Fibroblast of skin of back (primary cell): ENCODE measurements at places on chromosomes 12 and 14.
A peak's percentile ranks its signal among the peaks of the same experiment; 100 is the strongest.

DNA sequence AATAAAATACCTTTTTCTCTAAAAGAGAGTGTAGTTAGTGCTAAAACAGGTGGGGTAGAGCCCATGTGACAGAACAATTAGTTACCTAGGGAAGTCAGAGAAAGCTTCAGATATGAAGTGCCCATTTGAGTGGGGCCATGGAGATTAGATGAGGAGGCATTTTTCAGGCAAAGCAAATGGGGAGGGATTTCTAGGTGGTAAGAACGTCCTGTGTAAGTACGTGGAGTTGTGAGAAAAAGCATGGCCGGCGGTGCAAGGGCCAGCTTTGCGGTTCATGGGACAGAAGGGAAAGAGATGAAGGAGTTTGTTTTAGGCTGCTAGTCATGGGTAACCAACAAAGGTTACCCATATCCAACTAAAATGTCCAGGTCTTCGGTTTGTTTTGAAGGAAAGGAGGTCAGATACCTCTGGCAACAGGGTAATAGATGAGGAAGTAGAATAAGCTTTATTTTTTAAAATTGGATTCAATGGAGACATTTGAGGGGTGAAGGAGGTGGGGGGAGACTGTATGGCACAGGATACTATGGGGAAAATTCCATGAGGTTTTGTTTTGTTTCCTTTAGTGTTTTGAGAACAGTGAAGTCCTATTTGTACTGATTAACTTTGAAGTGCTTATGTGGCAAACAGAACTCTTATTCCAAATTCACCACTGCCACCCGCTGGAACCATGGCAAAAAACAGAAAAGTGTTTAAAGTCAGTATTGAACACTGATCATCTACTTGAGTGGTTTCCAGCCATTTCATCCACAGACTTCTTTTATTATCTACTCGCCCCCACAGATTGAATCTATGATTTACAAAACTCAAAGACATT is 10.0 kb upstream of the SNRPF start:
- DNase-seq: peak; percentile 46

- DNase-seq: peak; percentile 18
These were observed 80.6 kb upstream of the TMEM233 start for GRCh38 chr12:119512772-119513497.

- no peak for DNase-seq
These were observed 915.6 kb upstream of the LRFN5 start for GRCh38 chr14:40691066-40691465.

DNA sequence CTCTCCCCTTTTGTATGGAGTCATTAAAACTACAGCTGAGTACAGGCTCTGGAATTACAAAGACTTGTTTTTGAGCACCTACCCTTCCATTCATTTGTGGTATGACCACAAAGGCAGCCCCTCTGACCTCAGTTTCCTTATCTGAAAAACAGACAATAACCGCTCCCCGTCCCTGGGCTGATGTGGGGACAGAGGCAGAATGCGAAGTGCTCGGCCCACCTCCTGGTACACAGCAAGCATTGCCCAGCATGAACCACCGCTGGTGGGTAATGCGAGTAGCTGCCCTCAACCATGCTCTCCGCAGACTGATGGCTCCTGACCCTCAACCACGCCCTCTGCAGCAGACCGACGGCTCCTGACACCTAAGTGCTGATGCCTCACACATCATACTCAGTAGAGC is 22.4 kb downstream of the P2RX2 start:
- DNase-seq: no peak

DNA sequence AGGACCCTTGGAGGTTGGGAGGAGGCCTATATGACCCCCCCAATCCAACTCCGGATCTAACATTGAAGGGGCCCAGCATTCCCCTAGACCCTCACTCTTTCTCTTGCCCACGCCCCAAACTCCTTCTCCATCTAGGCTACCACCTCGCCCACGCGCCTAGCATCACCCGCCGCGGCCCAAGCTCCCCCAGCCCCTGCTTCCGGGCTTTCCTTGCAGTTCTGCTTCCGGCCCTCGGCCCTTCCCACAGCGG is 445 bp downstream of the CERS5 start:
- DNase-seq: no peak

GRCh38 chr14:95088665-95089064 is 68.7 kb downstream of the DICER1 start:
- no peak for DNase-seq

DNA sequence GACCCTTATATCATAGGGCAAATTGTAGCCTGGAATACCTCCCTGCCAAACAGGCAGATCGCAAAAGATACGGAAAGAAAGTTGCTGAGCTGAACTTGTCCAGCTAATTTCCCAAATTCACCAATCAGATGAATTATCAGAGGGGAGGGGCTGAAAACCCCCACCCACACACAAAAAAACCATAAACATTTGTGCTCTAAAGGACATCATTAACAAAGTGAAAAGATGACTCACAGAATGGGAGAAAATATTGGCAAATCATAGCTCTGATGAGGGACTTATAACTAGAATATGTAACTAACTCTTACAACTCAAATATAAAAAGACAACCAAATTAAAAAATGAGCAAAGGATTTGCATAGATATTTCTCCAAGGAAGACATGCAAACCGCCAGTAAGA is 36.3 kb downstream of the PTHLH start:
- DNase-seq: no peak

DNA sequence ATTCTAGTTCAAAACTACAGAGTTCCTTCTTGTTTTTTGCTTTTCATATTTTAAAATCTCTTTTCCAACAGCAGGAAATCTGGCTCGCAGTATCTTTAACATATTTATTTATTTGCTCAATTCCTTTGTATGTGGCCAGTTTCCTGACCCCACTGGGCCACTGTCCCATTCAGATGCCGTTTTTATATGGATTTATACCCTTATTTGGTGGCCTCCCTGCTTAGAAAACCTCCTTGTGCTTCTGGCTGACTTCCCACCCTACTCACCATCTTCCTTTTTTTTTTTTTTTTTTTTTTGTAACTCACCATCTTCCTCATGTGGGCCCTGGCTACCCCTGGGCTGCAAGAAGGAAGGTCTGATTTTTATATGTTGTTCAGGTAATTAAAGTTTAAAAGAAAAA is 53.9 kb downstream of the TTLL5 start:
- DNase-seq: peak; percentile 34

- DNase-seq: no peak
These were observed 22.6 kb upstream of the CHST11 start for GRCh38 chr12:104434129-104434528.

GRCh38 chr12:116194935-116195431 is 82.5 kb downstream of the MED13L start:
- DNase-seq: no peak

DNA sequence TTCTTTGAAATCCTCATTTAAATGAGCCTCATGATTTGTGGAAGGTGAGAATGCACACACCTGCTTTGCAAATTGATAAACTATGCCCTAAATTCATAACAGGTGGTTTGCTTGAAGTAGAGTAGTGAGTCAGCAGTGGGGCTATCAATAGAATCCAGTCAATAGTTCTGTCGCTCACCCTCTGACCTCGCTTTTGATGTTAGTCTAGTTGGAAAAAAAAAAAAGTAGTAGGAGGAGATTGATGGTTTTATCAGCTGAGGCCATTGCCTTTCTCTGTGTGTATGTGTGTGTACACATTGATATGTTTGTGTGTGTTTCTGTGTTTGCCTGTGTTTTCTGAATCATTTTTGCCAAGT is 267.3 kb downstream of the SNAPC1 start:
- DNase-seq: no peak
